CD8-positive, alpha-beta memory T cell (primary cell): ENCODE measurements at places on chromosomes 1 and 21.

GRCh38 chr1:223075834-223076233, 67.2 kb downstream of the TLR5 start:
- no peaks in the 10 kb centered on the region for H3K36me3 ChIP-seq
- H3K27me3 ChIP-seq = no peaks in the 10 kb centered on the region
- H3K4me3 ChIP-seq = no peak overlapping the region
- DNase-seq = no peak

DNA sequence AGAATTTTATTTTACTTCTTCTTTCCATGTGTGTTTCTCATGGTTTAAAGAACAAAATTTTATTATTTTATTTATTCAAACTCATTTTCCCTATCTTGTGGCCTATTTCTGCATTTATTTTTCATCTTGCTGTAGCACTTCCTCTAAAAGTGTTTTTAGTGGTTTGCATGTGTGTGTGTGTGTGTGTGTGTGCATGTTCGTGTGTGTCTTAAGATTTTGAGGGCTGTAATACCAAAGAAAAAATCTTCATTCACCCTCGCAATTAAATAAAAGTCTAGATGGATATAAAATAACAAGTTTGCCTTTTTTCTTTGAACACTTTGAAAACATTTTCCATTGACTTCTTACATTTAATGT, 24.6 kb upstream of the FCRL3 start:
- peaks cover 28% of the 10 kb centered on the region for H3K4me1 ChIP-seq
- peak; percentile 45 for DNase-seq
- no peaks in the 10 kb centered on the region for H3K27me3 ChIP-seq

GRCh38 chr21:44973598-44973997, 33.8 kb downstream of the SLX9 start:
- no peak overlapping the region for H3K4me3 ChIP-seq
- no peak overlapping the region for H3K27ac ChIP-seq
- no peak for DNase-seq
- no peaks in the 10 kb centered on the region for H3K36me3 ChIP-seq

GRCh38 chr1:231801042-231801585, 174.5 kb downstream of the DISC1 start:
- no peak for DNase-seq
- H3K36me3 ChIP-seq = no peaks in the 10 kb centered on the region
- H3K27me3 ChIP-seq = no peaks in the 10 kb centered on the region
- no peak overlapping the region for H3K27ac ChIP-seq

DNA sequence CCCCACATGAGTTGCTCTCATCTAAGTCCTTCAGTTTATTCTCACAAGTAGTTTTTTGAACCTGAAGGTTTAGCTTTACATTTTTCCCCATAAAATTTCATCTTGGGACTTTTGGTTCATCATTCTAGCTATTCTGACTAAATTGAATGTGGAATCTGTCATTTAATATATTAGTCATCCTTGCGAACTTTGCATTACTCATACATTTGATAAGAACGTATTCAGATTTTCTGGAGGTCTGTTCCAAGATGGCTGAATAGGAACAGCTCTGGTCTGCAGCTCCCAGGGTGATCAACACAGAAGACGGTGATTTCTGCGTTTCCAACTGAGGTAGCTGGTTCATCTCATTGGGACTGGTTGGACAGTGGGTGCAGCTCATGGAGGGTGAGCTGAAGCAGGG, 59.8 kb upstream of the CSF1 start:
- H3K36me3 ChIP-seq = no peaks in the 10 kb centered on the region
- H3K4me1 ChIP-seq = no peaks in the 10 kb centered on the region
- no peak overlapping the region for H3K4me3 ChIP-seq
- H3K27me3 ChIP-seq = no peaks in the 10 kb centered on the region
- DNase-seq = no peak

DNA sequence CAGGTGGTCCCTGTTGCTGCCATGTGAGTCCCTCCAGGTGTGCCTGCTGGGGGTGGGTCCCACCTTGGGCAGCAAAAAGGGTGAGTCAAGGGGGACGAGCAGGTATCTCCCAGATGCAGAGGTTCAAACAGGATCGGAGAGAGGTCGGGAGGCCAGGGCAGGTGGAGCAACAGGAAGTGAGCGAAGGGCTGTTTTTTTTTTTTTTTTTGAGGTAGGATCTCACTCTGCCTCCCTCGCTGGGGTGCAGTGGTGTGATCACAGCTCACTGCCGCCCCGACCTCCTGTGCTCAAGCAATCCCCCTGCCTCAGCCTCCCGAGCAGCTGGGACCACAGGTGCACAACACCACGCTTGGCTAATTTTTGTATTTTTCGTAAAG, 39.4 kb downstream of the SLC2A7 start:
- H3K36me3 ChIP-seq = no peaks in the 10 kb centered on the region
- DNase-seq = no peak
- H3K27me3 ChIP-seq = no peaks in the 10 kb centered on the region
- H3K27ac ChIP-seq = no peak overlapping the region
- H3K4me3 ChIP-seq = no peak overlapping the region
